Stimulated activated CD4-positive, alpha-beta T cell treated with anti-CD3 and anti-CD28 coated beads, Interleukin-1b, Interleukin-23, amount 100 ng/mL, for 4 hours (primary cell): ENCODE measurements at places on chromosomes 2 and 18.

DNA sequence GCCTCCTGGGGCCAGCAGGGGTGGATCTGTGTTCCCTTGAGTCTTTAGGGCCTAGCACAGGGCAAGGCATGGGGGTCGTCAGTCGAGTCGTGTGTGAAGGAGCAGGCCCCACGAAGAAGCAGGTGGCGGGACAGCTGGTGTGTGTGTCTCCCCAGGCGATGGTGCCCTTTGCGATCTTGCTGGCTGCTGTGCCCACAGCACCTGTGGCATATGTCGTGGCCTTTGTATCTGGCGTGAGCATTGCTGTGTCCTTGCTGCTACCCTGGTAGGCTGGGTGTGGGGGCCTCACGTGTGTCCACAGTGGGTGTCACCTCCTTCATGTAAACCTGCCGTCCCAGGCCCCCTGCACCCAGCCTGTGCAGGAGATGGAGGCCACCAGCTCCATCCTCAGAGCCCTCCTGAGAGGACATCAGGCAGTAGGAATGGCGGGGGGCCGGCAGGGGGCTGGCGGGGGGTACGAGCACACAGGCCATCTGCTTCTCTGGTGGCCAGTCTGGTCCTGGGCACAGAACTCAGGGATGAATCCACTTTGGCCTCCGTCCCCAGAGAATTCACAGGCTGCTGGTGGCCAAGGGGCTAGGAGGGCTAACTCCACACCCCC lies 13.2 kb downstream of the MFSD2B start:
- DNase-seq = no peak

- no peak for DNase-seq
These were observed 573.5 kb upstream of the SETBP1 start for GRCh38 chr18:44107187-44107586.

DNA sequence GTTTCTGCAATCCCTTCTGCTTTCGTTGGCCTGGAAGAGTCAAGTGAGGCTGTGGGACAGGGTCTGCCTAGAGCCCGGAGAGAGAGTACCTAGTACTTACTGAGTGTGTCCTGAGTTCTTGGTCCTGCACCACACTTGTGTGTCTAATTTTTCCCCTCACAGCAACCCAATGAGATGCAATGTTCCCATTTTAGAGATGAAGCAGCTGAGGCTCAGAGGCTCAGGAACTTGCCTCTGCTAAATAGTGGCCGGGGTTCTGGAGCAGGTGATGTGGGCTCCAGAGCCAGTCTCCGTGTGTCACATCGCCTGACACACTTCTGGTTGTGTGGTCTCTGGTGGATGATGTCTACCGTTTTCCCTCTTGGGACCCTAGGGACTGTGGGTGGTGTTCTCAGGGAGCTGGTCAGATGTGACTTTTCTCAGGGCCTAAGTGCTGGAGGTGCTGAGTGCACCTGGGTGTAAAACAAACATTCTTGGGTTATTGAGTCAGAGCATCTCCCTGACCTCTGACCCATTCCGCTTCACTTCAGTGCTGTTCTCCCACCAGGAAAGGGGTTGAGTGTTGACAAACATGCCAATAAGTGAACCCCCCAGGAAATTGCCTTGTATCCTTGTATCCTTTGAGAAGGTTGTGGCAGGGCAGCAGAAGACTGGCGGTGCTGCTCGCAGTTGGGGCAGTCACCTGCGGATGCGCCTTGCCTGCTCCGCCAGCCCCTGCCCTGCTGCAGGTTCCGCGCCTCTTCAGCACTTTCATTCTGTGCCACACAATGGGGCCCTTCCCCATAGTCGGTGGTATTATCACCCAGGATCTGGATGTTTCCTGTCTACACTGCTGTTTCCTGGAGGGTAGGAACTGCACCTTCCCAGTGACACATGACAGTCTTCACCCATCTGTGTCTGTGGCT lies 32.1 kb downstream of the HK2 start:
- no peak for DNase-seq

DNA sequence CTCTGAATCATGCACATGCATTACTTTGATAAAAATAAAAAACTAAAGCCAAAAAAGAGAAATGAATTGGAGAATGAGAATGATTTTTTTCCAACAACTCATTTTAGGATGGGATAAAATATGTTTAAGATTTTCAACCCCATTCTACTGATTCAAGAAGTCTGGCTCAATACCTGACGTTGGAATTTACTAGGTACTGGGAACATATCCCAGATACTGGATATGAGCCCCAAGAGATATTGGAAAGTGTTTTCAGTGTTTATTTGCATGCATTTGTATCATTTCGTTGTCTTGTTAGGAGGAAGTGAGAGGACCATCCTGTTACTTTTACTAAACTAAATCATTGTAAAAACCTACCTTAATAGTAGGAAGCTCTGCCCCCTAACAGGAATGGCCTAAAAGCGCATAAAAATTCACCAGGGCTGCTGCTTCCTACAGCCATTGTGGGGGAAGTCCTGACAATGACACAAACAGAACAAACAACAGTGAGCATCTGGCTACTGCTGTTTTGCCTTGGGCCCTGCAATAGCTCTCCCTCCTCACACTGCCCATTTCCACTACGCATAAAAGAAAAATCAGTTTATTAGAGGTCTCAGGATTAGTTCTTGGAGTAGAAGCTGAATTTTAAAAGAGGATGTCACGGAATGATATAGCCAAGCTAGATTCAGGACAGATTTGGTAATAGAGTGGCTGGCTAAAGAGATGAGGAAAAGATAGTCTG lies 35.2 kb downstream of the ANKAR start:
- DNase-seq = no peak

GRCh38 chr2:121860758-121861227 lies 105.3 kb downstream of the TSN start:
- no peak for DNase-seq

DNA sequence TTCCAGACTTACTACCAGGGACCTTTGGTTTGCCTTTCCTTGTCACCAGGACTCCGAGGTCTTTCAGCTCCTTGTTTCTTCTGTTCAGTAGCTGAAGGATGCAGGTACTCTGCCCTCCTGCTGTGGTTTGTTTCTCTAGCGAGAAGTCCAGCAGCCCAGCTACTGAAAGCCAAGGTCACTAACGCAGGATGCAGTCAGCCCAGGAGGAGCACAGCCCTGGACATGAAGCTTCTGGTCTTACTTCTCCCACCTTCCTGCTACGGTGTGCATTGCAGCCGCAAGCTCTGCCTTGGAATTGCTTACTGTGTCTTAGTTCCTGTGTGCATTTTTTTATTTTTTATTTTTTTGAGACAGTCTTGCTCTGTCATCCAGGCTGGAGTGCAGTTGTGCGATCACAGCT lies 62.4 kb downstream of the DGKD start:
- DNase-seq = no peak

DNA sequence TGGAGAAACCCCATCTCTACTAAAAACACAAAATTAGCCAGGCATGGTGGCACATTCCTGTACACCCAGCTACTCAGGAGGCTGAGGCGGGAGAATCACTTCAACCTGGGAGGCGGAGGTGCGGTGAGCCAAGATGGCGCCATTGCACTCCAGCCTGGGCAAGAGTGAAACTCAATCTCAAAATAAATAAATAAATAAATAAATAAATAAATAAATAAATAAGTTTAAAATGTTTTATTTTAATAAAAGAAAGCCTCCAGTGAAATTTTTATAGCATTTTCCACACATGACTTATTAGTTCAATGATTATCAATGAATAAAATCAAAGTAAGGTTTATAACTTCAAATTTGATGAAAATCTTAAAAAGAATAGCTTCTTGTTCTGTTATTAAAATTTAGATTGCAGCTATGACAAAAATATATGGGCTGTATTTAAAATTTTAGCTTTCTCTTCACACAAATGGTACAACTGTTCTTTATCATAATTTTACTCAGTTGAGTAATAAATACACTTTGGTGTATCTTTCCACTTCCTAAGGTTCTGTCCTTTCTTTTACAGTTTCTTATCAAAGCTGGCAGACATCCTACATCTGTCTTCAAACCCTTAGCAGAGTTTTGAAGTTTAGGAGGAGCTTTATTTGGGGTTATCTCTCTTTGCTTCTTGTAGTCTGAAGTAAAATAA lies 78.4 kb upstream of the ZSWIM2 start:
- no peak for DNase-seq

GRCh38 chr18:22572341-22572740 lies 154.6 kb upstream of the CTAGE1 start:
- DNase-seq = no peak

DNA sequence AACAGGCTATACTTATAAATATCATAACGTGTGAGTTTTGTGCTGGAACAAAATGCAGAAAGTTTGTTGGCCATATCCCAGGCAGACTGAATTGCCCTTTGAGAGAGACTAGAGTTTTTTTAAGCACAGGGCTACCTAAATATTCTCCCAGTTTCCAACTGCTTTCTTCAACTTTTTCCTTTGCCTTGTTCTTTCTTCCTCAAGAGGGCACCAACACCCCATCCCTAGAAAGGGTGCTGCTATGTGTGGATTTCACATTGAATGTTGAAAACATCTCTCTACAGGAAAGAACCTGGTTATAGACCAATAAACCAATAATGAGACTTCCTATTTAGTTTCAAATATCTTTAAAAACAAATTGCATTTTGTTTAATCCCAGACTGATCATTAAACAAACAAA lies 87.9 kb downstream of the ICOS start:
- DNase-seq = no peak

GRCh38 chr2:212915121-212915782 lies 236.2 kb downstream of the IKZF2 start:
- DNase-seq = no peak

GRCh38 chr18:61666876-61667590 lies 225.8 kb downstream of the RNF152 start:
- no peak for DNase-seq

DNA sequence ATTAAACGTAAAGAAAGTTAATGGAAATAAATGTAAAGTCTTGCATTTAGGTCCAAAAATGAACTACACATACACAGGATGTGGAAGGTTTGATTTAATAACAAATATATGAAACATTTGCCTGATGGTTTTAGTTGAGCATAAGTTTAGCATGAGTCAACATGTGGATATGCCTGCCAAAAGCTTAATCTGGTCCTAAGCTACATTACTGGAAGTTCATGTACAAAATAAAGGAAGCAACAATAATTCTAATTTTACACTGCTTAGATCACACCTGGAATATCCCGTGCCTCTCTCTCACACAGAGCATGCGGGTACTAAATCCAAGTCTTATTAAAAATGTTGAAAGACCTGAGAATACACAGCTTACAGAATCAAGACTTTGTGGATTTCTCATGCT lies 276.5 kb upstream of the NRP2 start:
- no peak for DNase-seq

DNA sequence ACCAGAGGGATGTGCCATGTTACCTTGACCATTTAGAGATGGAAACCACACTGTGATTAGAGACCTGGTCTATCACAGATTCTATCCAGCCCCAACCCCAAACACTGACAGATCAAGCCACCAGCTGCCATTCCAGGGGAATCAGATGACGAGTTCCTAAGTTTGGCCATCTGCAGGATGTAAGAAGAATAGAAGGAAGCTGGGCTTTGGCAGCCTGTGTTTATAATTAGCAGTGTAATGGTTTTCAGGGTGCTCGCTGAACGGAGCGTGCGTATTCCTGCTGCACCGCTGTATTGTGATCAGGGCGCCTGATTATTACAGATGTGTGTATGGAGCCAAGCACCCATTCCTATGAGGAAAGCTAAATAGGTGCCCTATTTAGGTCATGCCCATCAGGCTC lies 138.1 kb downstream of the LRRC30 start:
- DNase-seq = no peak

DNA sequence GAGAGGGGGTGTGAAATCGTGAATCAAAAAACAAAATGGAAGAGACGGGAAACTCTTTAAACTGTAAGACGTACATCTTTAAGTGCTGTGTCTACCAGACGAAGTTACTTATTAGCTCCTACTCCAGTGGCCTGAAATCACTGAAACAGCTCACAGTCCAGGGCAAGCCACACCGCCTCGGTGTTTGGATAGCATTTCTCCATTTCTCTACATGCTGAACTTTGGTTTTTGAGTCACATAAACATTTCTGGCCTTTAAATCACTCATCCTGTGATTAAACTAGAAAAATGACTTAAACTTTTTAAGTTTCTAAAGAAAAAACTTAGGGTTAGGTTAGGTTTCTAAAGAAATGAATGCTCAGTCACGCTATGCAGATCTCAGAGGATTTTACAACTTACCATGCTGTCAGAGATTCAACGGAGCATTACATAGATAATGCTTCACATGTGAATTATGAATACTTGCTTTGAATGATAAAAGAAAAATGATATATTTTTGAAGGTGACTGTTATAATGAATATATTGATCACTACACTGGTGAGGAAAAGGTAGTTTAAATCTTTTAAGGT lies 138.4 kb downstream of the MBP start:
- DNase-seq = no peak

DNA sequence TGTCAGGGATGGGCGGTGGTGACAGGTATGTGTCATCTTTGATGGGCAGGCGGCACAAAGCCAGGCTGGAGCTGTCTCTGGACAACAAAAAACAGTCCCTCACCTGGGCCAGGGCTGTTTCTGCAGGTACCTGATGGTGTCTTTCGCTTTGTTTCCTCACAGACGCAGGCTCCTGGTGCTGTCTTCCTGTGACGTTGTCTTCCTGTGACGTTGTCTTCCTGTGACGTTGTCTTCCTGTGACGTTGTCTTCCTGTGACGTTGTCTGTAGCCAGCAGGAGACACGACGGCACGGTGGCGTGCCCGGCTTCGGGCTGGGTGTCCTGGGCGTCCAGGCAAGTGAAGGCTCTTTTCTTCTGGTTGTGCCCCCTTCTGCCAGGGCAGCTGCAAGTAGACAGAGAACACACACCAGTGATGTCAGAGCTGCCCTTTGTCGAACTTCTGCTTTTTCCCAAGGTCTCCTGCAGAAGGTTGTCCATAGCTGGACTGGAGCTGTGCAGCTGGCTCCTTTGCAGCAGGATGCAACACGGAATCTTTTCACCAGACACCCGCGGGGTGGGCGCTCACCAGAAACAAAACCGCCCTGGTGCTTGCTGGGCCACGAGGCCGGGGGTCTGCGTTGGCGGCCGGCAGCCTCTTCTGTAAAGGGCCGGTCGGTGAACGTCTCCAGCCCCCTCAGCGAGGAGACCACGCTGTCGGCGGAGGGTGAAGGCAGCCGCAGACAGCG lies 21.1 kb downstream of the GPR35 start:
- no peak for DNase-seq
